ENCODE measurements at places on chromosomes 6 and 20. TPM values are rescaled to one million over a fixed set of nuclear protein-coding genes. Genes with fewer than 3 reads are reported as not detected.

GRCh38 chr6:166542580-166542912 is 43.9 kb downstream of the RAMACL start:
- no peak for DNase-seq

GRCh38 chr6:15429141-15430110 is 183.6 kb downstream of the JARID2 start:
- no peak for DNase-seq

GRCh38 chr6:32785781-32786533 is 22.6 kb upstream of the HLA-DQB2 start:
- DNase-seq: peak; percentile 76

- no peak for DNase-seq
These were observed 21.2 kb downstream of the SNPH start for GRCh38 chr20:1287306-1287705.

- DNase-seq: no peak
These were observed 17.5 kb upstream of the SLC22A2 start for GRCh38 chr6:160276126-160276525.

- no peak for DNase-seq
These were observed 12.1 kb upstream of the PGC start for GRCh38 chr6:41759106-41759904.

DNA sequence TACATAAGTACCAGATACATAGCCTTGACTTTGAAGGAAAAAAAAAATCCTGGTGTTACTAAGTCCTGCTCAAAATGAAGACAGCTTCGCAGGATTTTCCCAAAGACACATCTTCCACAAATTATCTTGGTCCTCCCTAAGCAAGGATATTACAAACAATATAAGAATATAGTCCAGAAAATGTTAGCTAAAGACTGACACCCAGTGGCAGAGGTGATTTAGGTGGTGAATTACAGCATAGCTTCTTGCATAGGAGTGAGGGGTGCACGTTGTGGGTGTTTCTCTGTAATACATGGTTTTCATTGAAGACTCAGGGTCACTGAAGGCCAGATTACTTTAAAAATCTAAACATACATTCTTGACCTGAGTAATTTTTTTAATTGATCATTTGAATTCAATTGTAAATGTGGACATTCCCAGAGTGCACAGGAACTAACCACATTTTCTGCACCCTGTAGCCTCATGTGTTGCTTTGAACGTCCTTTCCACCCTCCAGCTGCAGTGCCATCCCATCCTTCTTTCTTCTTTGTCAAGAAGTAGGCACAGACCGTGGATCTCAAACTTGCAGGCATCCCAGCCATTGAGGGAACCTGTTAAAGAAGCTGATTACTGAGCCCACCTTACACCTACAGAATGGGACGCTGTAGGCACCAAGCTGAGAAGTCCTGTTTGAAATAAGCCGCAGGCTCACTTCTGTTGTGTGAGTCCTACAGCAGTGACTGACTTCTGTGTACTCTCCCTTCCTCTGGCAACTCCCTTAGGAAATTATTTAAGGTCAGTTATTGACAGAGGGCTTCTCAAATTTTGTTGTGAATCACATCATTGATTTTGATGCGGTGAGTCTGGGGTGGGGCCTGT is 102.6 kb downstream of the PERP start:
- DNase-seq: peak; percentile 59

DNA sequence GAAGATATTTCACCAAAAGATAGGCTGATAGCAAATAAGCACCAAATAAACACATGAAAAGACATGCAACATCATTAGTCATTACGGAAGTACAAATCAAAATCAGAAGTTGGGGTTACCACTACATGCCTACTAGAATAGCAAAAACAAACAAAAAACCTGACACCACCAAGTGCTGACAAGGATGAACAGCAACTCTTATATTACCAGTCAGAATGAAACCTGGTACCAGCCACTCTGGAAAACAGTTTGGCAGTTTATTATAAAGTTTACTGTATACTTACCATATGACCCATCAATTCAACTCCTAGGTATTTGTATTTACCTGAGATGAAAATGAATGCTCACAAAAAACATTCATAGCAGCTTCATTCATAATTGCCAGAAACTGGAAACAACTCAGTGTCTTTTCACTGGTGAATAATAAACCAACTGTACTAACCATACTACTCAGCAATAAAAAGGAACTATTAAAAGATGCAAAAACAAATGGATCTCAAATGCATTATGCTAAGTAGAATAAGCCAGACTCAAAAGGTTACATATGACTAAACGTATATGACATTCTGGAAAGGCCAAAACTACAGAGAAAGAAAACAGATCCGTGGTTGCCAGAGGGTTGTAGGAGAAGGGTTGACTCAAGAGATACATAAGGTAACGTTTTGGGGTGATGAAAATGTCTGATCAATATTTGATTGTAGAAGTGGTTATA is 33.0 kb downstream of the NUP153 start:
- no peak for DNase-seq

GRCh38 chr6:139549561-139550070 is 175.2 kb upstream of the CITED2 start:
- DNase-seq: no peak

- no peak for DNase-seq
These were observed 571.8 kb upstream of the IMPG1 start for GRCh38 chr6:76644231-76644630.

GRCh38 chr6:131867744-131868143 is 59.9 kb downstream of the ENPP1 start:
- DNase-seq: no peak

DNA sequence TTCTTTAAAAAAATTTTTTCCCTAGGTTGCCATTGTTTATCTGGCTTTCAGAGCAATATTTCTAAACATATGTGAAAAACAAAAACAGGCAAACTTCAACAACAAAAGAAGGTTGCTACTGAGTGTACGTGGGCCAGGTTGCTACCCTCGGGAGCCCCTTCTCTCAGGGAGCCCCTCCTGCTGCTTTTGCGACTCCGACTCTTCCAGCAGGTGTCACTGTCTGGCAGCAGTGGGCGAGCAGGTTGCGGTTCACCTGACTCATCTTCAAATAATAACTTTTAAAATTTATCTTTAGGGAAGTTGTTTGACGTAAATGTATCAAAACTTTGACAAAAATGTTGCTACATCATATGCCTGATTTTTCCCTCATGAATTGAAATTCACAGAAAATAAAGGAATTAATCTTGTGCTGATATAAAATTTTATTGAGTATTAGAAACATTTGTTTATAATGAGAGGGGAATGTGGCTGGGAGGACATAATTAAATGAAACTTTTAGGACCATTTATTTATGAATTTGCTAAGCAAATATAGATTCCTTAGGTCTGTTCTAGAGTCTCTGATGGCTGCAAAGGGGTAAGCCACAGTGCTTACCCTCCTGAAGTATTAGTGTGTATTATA is 138.8 kb downstream of the HIVEP1 start:
- DNase-seq: no peak

DNA sequence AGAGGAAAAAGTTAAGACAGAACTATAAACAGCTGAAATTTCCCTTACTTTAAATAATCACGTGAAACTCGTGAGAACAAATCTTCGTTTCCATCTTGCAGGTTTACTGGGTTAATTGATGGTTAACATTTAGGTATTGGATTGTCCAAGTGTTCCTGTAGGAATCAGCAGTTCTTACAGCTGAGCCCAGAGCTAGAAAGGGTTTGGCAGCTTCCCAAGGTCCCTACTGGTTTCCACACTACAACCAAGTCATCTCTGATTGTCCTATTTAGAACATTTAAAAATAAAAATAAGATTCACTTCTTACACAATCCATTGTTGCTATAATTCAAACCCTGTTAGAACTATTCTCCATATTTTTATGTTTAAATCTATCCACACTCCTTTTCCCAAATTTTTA is 15.8 kb downstream of the MPC1 start:
- DNase-seq: no peak

GRCh38 chr6:106547601-106548453 is 81.5 kb downstream of the RTN4IP1 start:
- DNase-seq: no peak

DNA sequence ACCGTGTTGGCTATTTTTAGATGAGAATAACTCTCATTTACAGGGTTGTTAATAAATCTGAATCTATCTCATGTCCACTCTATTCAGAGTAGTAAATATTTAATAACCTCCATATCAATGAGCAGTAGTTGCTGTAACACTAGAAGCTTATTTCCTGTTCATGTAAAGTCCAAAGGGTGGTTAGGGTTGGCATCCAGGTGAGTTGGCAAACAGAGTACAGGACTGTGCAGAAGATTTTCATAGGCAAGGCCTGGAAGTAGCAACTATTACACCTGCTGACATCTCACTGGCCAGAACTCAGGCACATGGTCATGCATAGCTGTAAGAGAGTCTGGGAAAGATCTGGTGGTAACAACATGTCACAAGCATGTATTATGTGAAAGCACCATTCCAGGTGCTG is 147.5 kb downstream of the PHF3 start:
- DNase-seq: no peak

GRCh38 chr20:44590980-44591778 is 8.8 kb downstream of the PKIG start:
- DNase-seq: no peak

- no peak for DNase-seq
These were observed 30.1 kb upstream of the FAM83D start for GRCh38 chr20:38896009-38896594.

DNA sequence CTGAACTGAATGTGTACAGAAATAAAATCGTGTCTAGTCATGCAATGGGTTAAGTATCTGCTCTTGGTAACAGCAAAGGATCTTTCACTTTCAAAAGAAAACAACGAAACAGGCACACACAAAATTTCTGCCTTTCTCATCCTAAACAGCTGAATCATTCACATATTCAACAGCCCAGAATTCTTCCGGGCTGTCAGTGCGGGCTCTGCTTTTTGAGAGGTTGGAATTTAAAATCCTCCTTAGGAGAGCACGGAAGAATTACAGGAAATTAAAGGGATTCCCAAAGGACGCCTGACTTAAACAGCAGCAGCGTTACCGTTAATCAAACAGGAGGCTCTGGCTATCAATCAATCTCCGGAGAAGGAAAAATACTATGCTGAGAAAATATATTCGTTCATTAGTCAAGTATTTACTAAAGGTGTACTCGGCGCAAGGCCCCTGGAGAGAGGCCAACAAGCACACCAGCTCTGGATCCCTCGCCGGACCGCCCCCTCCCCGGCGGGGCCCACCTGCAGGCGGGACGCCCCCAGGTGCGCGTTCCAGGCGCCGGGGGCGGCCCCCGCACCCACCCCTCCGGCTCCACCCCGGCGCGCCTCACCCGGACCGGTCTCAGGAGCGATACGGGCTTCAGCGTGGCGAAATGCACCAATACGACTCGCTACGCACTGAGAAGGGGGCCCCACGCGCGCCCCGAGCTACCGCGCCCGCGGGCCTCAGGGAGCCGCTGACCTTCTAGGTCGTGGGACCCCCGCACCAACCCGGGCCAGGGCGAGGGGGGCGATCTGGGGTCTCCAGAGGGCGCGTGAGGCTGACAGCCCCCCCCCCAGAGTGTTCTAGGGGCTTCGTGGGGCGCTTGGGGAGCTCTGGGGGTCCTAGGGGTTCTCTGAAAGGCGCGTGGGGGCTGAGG is 1.0 kb downstream of the NAPB start:
- peak; percentile 52 for DNase-seq

DNA sequence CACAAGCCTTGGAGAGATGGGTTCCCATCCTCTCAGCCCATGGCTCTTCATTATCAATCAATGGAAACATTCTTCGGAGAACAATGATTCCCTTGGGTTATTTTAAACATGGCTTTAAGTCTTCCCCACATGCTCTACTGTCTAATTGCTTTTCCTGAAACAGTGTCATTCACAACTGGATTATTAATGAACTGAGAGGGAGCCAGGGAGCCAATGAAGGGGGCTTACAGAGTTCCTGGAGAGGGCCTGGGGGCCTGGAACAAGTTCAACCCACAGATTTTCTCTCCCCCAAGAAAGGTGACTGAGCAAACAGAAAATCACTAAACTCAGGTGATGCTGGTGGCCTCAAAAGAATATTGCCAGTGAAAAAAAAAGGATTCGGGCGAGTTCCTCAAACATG is 1.3 kb upstream of the PPP1R16B start:
- no peak for DNase-seq

- no peak for DNase-seq
These were observed 126.5 kb upstream of the ESR1 start for GRCh38 chr6:151680846-151681432.

The PGC gene
- not detected for total RNA-seq

The ADAM33 gene
- 52.6 TPM for total RNA-seq

The CTAGE9 gene
- not detected for total RNA-seq

The RBM38 gene
- 74.0 TPM for total RNA-seq

The EPHA7 gene
- 5.6 TPM for total RNA-seq

The MYL9 gene
- total RNA-seq: 8.3 TPM

The VIP gene
- total RNA-seq: 1.8 TPM

The MCHR2 gene
- total RNA-seq: not detected

The SOX18 gene
- total RNA-seq: 17.6 TPM

The GGTLC1 gene
- not detected for total RNA-seq

Measured in tongue (tissue), 3 donors.